ENCODE measurements at places on chromosomes 3 and 15.

DNA sequence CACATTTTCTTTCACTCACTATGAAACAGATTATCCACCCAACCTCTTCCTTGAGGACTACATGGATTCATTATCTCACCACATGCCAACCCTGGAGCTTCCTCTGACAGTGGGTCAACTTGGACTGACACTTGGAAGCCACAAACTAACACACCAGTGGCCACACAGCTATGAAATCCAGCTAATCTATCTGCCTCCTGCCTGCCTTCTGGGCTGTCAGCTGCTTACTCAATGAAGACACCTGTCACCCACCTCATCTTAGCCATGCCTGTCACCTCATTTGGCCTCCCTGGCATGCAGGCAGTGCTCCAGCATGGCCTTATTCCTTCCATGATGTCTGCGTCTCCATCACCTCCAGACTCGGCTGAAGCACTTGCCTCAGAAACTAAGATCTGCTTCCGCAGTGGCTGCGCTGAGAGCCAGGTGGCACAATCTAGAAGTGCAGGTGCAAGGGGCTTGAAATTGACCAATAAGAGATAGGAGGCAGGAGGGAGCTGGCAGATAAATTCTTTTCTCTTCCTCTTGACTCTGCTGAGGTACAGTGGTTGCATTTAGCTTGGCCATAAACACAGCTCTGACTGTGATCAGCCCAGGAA lies 105.2 kb upstream of the RNF7 start:
- peak; percentile 24 for DNase-seq

DNA sequence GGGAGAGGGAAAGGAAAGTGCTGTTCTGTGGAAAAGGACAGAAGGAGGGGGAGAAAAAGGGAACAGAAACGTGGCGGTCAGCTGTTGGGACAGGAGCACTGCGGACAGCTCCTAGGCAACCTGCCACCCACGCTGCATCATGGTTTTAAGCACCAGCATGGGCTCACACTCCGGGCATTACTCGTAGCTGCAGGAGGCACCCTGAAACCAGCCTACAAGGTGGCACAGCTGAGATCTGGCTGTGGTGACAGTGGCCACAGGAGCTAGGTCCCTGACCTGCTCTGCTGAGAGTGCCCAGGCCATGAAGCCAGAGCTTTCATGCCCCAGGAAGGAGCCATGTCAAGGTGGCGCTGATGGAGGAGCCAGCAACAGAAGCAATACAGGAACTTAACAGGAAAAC lies 161.4 kb upstream of the ST8SIA2 start:
- no peak for DNase-seq

DNA sequence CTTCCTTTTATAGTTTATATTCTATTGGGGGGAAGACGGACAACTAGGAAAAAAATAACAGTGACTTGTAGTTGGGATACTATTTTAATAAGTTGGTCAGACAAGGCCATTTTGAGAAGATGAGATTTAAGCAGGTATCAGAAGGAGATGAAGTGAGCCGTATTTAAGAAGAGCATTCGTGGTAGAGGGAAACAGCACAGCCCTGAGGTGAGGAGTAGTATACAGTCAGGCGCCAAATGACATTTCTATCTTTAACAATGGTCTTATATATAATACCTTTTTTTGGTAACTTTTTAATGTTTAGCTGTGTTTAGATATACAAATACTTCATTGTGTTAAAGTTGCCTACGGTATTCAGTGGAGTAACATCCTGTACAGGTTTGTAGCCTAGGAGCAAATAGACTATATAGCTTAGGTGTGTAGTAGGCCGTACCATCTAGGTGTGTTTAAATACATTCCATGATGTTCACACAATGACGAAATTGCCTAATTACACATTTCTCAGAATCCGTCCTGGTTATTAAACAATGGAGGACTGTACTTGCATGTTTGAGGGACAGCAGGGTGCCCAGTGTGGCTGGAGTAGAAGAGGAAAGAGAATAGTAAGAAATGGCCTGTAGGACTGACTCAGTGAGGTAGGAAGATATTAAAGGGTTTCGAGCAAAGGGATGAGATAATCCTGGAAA lies 1.6 kb downstream of the NKTR start:
- no peak for DNase-seq

DNA sequence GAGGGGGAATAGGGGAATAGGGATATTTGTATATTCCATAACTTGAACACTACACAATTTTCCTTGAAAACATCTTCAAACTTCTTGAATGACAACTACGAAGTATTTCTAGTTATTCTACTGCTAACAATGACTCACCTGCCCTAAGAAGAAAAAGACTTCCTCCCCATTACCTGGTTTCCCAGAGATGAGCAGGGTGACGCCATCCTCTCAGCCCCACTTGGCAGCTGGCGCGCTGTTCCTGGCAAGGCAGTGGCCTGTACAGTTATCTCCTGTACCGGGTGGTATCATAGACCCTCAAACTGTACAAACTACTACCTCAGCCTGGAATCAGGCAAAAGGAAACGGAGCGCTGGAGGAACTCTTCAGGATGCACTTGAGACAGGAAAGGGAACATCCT lies 10.4 kb downstream of the WDR82 start:
- DNase-seq = no peak

GRCh38 chr15:48463366-48463880 lies 132.2 kb downstream of the DUT start:
- DNase-seq = no peak

GRCh38 chr3:191019855-191020254 lies 157.4 kb upstream of the GMNC start:
- DNase-seq = peak; percentile 93

DNA sequence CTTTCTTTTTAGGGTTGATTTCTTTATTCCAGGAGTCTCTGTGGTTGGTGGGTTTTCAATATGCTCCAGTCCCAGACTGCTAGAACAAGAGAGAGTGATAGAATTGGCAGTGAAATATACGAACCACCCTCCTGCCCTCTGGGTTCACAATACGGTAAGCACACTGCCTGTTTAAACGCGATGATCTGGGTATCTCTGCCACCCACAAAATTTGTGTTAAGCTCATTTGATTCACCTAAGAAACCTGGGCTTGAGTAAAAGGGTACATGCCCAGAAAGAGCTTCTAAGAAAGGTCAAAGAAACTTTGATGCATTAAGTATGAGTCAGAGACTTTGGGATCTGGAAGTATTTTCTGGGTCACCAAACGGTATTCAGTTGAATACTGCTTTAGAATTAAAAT lies 29.8 kb downstream of the OXNAD1 start:
- no peak for DNase-seq

- DNase-seq = no peak
These were observed 20.2 kb upstream of the PARP14 start for GRCh38 chr3:122660297-122660974.

Data from NCI-H82 (cell line).